ENCODE measurements at places on chromosomes 12 and 14.

- no peak for DNase-seq
Measured at GRCh38 chr12:27946421-27946820, 26.1 kb downstream of the PTHLH start.

DNA sequence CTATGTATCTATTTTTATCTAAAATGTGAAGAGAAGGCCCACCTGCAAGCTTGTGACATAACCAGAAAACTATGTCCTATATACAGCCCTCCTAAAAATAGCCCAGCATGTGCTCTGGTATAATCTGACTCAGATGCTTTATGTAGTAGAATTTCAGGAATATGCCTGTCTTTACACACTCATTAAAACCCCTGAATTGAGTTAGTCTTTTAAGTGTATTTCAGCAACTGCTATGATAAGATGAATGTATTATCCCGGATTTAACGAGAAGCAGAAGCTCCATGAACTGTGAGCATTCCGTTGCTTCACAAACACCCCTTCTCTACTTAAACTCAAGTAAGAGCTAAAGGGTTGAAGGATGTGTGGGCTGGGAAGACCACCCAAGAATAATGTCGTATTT lies 89.9 kb upstream of the PRICKLE1 start:
- no peak for DNase-seq

DNA sequence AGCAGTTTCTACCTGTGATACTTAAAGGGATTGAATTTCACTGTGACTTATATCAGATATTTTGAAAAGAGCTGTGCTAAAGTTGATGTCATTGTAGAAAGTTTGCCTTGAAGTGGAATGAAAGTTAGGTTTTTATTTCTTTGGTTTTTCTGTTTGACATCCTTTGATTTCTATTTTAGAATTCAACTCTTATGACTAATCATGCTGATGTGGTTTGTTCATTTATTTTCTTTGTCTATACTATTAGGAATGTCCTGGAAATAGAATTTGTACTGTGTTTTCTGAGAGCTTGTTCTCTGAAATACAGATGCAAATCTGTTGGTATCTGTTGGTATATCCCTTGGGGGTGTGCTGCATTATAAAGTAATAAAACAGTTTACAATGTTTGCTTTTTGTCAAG lies 3.3 kb downstream of the CNOT2 start:
- no peak for DNase-seq

GRCh38 chr14:89476354-89476896 lies 59.4 kb upstream of the FOXN3 start:
- no peak for DNase-seq

GRCh38 chr12:103827911-103828391 lies 13.1 kb downstream of the NT5DC3 start:
- no peak for DNase-seq

DNA sequence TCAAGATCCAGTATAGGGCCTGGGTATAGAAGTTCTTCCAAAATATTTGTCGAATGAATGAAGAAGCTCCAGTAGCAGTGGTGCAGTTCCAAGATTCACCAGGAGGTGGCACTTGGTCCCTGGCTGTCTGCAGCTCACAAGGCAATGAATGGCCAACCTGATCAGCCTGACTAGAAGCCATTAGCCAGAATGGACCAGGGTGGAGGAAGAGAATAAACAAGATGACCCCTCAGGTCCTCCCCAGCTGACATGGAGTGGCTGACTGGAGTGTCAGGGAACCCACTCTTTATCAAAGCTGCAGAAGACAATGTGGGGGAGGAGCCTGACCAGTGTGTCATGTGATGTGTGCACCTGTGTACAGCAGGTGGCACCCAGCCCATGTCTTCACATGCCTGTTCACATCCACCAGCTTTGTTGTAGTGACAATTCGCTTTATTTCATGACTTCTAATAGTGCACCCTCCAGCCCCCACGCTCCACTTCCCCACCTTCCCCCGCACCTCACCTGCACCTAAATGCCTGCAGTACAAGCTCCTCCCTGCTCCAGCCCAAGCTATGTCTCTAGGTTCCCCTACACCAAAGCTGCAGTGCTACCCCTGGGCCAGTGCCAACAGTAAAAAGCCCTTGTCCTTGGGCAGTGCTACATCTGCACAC lies 3.0 kb downstream of the LTBP2 start:
- peak; percentile 91 for DNase-seq

- no peak for DNase-seq
Measured at GRCh38 chr12:54660320-54660962, 12.3 kb upstream of the DCD start.

- DNase-seq: no peak
Measured at GRCh38 chr12:132281038-132281437, 48.4 kb downstream of the GALNT9 start.

DNA sequence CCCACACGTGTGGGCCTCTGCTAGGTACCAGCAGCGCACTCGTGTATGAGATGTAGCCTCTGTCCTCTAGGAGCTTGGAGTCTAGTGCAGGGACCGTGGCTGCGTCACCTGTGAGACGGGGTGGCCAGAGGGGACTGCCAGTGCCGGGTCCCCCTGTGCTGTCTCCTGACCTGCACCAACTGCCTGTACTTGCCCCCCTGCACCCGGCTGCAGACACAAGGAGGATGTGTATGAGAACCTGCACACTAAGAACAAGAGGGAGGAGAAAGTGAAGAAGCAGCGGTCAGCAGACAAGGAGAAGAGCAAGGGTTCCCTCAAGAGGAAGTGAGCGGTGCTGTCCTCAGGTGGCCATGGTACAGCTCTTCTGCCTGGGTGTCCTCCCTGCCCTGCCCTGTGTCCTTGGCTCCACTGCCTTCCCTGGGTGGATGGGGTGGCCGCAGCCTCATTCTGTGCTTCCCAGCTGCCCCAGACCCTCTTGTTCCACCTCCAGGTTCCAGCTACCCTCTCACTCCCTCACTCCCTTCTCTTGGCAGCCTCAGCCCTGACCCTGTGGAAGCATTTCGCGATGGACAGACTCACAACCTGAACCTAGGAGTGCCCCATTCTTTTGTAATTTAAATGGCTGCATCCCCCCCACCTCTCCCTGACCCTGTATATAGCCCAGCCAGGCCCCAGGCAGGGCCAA lies 9.6 kb downstream of the PTPN6 start:
- DNase-seq: no peak

DNA sequence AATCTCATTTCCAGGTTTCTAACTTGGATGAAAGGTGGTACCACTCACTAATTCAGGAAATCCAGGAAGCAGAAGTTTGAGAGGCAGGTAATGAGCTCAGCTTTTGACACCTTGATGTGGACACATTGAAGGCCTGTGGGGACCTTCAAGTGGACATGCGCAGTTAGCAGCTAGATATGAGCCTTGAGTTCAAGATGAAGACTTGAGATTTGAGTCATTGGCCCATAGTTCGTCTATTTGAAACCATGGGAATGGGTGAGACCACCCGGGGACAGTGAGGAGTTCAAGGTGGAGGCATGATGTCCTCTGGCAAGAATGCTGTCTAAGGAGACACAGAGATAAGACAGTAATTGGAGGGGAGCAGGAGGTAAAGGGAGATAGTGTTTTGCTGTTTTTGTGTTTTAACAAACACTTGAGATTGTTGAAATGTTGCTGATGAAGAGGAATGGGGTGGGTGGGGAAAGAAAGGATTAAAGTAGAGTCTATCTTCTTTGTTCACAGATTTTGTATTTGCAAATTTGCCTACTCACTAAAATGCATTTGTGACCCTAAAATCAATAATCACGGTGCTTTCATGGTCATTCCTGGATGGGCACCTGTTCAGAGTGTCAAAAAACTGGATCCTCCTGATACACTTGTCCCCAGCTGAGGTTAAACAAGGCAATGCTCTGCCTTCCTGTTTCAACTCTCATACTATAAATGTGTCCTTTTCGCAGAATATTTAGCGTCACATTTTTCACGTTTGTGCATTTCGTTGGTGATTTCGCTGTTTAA lies 69.5 kb upstream of the PLXNC1 start:
- no peak for DNase-seq

GRCh38 chr12:19491863-19492262 lies 52.6 kb downstream of the AEBP2 start:
- DNase-seq: no peak

DNA sequence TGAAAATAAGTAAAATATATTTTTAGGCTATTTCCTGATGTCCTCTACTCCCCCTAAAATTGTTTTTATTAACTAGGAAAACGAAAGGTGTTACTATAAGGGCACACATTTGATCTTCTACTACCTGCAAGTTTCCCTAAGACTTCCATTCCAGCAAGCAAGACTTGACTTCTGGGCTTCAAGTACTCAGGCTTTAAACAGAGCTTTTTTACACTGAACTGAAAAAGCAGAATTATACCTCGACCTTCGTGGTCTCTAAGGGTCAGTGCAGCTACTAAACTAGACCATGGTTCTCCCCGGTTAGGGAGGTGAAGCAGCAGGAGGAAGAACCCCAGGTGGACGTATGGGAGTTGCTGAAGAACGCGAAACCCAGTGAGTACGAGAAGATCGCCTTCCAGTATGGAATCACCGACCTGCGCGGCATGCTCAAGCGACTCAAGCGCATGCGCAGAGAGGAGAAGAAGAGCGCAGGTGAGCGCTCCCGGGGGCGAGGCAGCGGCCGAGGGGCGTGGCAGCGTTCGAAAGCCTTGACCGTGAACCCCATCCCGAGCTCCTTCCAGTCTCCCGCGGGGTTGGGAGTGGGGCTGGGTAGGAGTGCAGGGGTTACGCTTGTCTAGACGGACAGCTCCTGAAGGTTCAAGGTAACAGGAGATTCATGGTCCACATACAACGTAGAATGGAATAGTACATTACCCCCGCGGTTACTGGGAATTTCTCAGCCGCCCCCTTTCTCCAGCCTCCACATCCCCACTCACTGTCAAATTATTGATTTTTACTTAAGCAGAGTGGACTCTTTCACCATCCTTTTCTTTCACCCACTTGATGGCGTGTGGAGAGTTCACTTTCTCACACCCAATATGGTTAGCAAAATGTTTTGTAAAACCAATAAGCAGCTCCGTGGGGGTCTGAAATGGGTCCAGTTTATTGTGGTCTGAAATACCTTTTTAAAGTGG lies 47.6 kb downstream of the MYBPC1 start:
- DNase-seq: no peak

GRCh38 chr14:55138091-55138490 lies 9.0 kb downstream of the LGALS3 start:
- DNase-seq: no peak

DNA sequence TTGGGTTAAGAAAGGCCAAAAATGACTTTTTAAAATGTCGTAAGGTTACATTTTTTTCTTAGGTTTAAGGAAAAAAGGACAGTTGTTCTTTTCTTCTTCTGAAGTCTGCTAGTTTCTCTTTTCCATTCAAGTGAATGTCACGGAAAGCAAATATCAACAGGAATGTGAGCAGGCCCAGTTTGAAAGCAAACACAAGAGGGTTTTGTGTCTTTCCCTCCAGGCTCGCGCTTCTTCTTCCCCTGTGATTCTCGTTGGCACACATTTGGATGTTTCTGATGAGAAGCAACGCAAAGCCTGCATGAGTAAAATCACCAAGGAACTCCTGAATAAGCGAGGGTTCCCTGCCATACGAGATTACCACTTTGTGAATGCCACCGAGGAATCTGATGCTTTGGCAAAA lies 85.4 kb downstream of the LRRK2 start:
- no peak for DNase-seq

- DNase-seq: no peak
Measured at GRCh38 chr14:51727526-51727925, 75.8 kb downstream of the FRMD6 start.

GRCh38 chr12:41286426-41286825 lies 98.3 kb downstream of the PDZRN4 start:
- DNase-seq: no peak

GRCh38 chr14:101132051-101132571 lies 228.6 kb upstream of the RTL1 start:
- no peak for DNase-seq

GRCh38 chr14:49056021-49056420 lies 530.2 kb downstream of the RPS29 start:
- DNase-seq: no peak

DNA sequence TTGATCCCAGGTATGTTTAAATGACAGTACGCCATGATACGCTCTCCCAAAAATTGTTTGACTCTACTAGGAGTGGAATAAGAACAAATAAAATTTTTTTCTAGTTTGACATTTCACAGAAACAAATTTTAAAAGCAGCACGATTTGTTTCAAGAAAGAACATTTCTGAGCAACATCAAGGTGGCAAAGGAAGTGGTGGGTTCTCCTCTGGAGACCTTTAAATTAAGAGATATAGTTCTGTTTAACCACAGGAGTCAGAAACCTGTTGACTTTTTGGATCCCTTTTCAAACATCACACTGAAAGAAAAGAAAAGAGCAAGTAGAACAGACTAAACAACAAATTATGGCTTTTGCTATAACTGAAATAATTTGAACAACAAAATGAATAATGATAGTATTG lies 2.5 kb upstream of the SLC6A13 start:
- DNase-seq: no peak

GRCh38 chr12:92608151-92609091 lies 94.4 kb upstream of the PLEKHG7 start:
- DNase-seq: no peak

GRCh38 chr12:96434107-96434506 lies 33.9 kb upstream of the CDK17 start:
- DNase-seq: peak; percentile 46

- DNase-seq: no peak
Measured at GRCh38 chr12:31965090-31965489, 5.9 kb downstream of the RESF1 start.

GRCh38 chr12:104682790-104683279 lies 226.1 kb downstream of the CHST11 start:
- DNase-seq: peak; percentile 53

GRCh38 chr12:128992550-128992949 lies 139.3 kb downstream of the GLT1D1 start:
- no peak for DNase-seq

DNA sequence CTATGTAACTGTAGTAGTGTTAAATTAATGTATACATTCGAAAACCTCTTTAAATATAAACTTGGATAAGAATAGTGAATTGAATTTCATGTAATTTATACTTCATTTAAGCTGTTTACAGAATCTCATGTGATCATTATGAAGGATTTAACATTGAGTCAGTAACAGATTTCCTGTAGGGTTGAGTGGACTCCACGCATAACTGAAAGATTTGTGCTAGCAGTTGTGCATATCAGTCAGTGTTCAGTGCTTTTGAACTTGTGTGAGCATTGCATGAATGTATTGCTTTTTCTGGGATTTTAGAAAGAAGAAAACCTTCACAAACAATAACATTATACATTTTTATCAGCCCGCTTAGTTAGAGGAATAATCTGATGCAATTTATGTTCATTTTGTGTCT lies 1435.3 kb downstream of the LRFN5 start:
- DNase-seq: no peak

DNA sequence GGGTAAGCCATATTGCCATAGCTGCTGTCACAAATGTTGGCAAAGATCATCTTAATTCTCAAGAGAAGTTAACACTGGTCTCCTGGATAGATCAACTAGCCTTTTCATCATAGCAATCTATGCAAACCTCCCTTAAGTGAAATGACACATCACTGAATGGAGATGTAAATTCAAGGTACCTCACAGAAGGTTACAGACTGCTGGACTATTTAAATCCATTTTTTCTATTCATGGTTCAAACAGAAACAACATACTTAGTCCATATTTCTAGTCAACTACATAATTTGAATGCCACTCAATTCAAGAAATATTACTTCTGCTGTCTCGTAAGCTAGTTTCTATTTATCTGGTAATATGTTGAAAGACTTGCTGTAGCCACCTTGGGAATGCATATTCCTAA lies 748.3 kb downstream of the C12orf50 start:
- no peak for DNase-seq

- no peak for DNase-seq
Measured at GRCh38 chr14:41868396-41868795, 261.7 kb downstream of the LRFN5 start.
